ENCODE measurements at places on chromosomes 16 and 17. TPM values are rescaled to one million over a fixed set of nuclear protein-coding genes. Genes with fewer than 3 reads are reported as not detected.

GRCh38 chr16:89156740-89157645 is 14.6 kb upstream of the CDH15 start:
- no peaks in the 10 kb centered on the region for H3K36me3 ChIP-seq
- peaks cover 35% of the 10 kb centered on the region for H3K4me1 ChIP-seq
- no peak for DNase-seq
- no peak overlapping the region for H3K4me3 ChIP-seq
- H3K27ac ChIP-seq = no peak overlapping the region
- no peaks in the 10 kb centered on the region for H3K27me3 ChIP-seq

- H3K4me1 ChIP-seq = no peaks in the 10 kb centered on the region
- no peaks in the 10 kb centered on the region for H3K36me3 ChIP-seq
- no peak for DNase-seq
- no peak overlapping the region for H3K27ac ChIP-seq
- H3K4me3 ChIP-seq = no peak overlapping the region
- H3K27me3 ChIP-seq = no peaks in the 10 kb centered on the region
Measured at GRCh38 chr16:27281243-27281642, 12.7 kb upstream of the NSMCE1 start.

DNA sequence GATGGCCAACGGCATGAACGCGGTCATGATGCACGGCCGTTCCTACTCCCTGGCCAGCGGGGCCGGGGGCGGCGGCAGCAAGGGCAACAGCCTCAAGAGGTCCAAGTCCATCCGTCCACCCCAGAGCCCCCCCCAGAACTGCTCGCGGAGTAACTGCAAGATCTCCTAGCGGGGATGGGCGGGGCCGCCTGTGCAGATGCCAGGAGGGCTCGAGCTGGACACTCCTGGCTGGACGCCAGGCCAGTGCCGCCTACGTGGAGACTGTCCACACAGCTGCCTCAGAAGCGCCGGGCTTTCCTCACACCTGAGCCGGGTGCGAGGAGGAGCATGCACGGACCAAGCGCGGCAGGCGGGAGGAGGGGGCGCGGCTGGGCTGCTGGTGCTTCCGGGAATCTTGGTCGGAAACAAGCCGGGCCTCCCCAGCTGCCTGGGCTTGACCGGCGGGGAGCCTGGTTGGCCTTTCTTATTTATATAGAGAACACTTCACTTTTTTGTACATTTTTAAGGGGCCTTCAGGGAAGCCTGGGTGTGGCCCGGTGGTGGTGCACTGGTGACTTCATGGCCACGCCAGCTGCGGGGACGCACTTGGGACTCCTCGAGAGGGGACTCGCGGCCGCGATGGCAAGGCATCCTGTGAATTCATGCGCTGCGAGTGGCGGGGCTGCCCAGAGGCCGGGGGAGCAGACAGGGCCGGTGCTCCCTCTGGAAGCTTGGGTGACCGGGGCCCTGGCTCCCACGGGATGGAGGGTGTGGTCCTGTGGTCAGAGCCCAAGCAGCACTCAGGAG is 3.1 kb upstream of the WFIKKN1 start:
- H3K4me1 ChIP-seq = peaks cover 37% of the 10 kb centered on the region
- H3K27ac ChIP-seq = no peak overlapping the region
- H3K4me3 ChIP-seq = no peak overlapping the region
- H3K36me3 ChIP-seq = peaks cover 44% of the 10 kb centered on the region
- peaks cover 13% of the 10 kb centered on the region for H3K27me3 ChIP-seq

- H3K27me3 ChIP-seq = no peaks in the 10 kb centered on the region
- H3K27ac ChIP-seq = no peak overlapping the region
- DNase-seq = no peak
- H3K4me1 ChIP-seq = peaks cover 60% of the 10 kb centered on the region
- no peak overlapping the region for H3K4me3 ChIP-seq
Measured at GRCh38 chr16:50605733-50606430, 57.7 kb downstream of the NKD1 start.

GRCh38 chr16:89159066-89159849 is 12.3 kb upstream of the CDH15 start:
- no peak overlapping the region for H3K27ac ChIP-seq
- DNase-seq = no peak

DNA sequence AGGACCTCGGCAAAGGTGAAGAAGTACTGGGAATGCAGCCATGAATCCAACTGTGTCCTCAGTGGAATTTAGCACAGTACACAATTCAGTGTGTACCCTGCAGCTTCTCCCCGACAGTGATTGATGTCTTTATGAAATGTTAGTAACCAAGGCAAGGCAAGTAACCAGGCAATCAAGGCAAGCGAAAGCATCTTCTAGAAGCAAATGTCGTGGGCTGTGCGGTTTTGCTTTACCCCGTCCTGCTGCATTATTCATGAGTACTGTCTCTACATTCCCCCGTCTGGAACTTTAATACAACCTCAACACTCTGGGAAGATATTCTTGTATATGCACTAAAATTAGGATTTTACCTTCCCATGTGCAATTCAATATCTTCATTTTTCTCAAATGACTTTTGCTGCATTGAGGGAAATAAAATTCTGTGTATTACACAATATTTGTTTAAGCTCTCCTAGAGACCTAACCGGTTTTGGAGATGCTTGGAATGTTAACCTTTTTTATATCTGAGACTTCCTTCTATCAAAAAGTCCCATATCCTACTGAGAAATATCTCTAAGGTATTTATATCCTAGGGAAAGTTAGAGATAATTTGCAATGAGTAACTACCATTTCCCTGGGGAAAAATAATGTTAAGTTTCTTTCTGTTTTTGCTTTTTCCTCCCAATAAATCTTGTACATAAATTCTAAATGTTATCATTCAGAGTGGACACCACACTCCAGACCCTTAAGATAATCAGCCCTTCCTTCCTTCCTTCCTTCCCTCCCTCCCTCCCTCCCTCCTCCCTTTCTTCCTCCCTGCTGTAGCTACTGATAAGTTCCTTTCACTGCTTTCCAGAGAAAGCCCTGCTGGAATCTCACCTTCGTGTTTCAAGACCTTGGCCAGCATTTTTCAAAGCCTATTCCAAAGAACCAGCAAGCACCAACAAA is 51.9 kb upstream of the ADORA2B start:
- peaks cover 19% of the 10 kb centered on the region for H3K4me1 ChIP-seq
- H3K27ac ChIP-seq = no peak overlapping the region
- no peak overlapping the region for H3K4me3 ChIP-seq
- peak; percentile 42 for DNase-seq

DNA sequence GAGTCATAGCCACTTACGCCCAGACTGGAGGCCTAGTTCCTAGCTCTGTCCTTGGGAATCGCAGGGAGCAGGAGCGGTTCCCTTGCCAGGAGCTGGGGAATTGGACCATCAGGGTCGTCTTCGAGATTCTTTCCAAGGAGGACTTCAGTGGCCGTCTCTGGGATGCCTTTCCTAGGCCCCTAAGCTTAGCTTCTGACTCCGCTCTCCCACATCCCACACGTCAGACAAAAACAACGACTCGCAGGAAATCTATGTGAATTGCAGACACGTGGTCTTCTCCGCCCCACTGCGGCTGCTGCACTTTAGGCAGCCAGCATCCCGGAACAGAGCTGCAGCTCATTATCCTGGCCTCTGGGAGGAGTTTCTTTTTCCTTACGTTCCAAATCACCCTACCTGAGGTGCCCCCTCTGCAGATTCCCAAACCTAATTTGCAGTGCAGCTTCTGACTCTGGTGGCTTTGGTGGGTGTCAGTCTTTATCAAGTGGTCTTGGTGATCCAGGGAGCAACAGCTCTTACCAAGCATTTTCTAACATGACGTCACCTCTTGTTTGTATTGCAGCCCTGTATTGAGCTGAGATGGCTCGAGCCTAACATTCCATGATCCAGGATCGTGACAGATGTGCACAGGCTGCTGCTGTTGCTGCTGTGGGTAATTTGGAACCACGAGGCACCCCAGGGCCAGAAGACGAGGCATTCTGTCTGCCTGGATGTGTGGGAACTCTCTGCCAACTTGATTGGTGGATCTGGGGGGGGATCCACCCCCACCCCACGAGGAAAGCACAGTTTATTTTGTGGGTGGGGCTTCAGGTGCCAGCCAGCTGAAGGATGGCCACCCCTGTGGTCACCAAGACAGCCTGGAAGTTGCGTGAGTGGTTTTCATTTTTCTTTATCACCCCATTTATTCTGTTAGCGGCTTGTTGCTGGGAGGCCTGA is 1.1 kb downstream of the KATNB1 start:
- peak overlapping the region; percentile 77 for H3K4me3 ChIP-seq
- peak; percentile 88 for DNase-seq
- H3K4me1 ChIP-seq = peaks cover 22% of the 10 kb centered on the region
- peaks cover 3% of the 10 kb centered on the region for H3K36me3 ChIP-seq
- no peaks in the 10 kb centered on the region for H3K27me3 ChIP-seq
- H3K27ac ChIP-seq = peak overlapping the region; percentile 81

GRCh38 chr16:84369938-84370627 is 1.7 kb downstream of the ATP2C2 start:
- DNase-seq = no peak
- no peak overlapping the region for H3K4me3 ChIP-seq
- H3K27ac ChIP-seq = no peak overlapping the region
- H3K4me1 ChIP-seq = no peaks in the 10 kb centered on the region
- no peaks in the 10 kb centered on the region for H3K36me3 ChIP-seq
- H3K27me3 ChIP-seq = peaks cover 18% of the 10 kb centered on the region

GRCh38 chr16:71537643-71538042 is 11.4 kb downstream of the CHST4 start:
- no peak overlapping the region for H3K27ac ChIP-seq
- DNase-seq = peak; percentile 73
- H3K4me3 ChIP-seq = no peak overlapping the region
- no peaks in the 10 kb centered on the region for H3K4me1 ChIP-seq
- H3K36me3 ChIP-seq = no peaks in the 10 kb centered on the region

GRCh38 chr17:3695723-3696411 is at the start of gene P2RX5:
Gene P2RX5, minus strand, starts transcription at chr17:3696155. Its CDS starts 150 bp downstream, at chr17:3696005.
- H3K4me1 ChIP-seq = peaks cover 16% of the 10 kb centered on the region
- peaks cover 76% of the 10 kb centered on the region for H3K27me3 ChIP-seq
- H3K4me3 ChIP-seq = peak within 1 kb of the TSS; percentile 48
- no peak for DNase-seq
- H3K27ac ChIP-seq = peak within 1 kb of the TSS; percentile 16

The PDE6G gene
- 2.0 TPM for total RNA-seq

The MPO gene
- total RNA-seq = not detected

The ZG16 gene
- 1.1 TPM for total RNA-seq

The PRPF8 gene
- total RNA-seq = 216 TPM
